T-cell (primary cell): ENCODE measurements at places on chromosomes 7 and 10.
A peak's percentile ranks its signal among the peaks of the same experiment; 100 is the strongest.

DNA sequence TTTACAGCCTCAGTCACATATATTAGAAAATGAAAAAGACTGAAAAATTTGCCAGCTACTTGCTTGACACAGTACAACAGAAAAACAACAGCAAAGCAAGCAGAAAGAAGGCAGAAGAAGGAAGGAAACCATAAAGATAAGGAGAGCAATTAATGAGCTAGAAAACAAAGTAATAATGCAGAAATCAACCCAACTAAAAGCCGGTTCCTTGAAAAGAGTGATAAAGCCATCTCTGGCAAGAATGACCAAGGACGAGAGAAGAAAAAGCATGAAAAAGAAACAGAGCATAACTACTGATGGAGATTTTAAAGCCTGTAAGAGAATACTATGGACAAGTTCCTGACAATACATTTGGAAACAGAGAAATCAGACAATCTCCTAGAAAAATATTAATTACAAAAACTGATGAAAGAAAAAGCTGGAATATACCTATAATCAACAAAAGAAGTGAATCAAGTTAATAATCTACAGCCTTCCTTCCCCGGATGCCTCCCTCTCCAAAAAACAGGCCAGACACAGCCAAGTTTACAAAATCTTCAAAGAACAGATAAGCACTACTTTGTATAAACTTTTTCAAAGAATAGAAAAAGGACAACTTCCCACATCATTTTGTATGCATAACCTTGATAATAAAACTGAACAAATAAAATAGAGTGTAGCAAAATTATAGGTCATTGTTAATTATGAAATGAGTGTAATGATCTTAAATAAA lies 204.0 kb downstream of the BAMBI start:
- DNase-seq: no peak

- DNase-seq: no peak
Measured at GRCh38 chr7:20241194-20241910, 24.2 kb upstream of the MACC1 start.

- no peak for DNase-seq
Measured at GRCh38 chr7:47801423-47801822, 146.8 kb downstream of the PKD1L1 start.

GRCh38 chr7:32943252-32944030 lies 13.8 kb upstream of the FKBP9 start:
- no peak for DNase-seq

GRCh38 chr7:143362131-143363015 lies at the start of gene FAM131B:
Gene FAM131B, minus strand, starts transcription at chr7:143362713. Its CDS starts 110 bp downstream, at chr7:143362603.
- peak; percentile 37 for DNase-seq

DNA sequence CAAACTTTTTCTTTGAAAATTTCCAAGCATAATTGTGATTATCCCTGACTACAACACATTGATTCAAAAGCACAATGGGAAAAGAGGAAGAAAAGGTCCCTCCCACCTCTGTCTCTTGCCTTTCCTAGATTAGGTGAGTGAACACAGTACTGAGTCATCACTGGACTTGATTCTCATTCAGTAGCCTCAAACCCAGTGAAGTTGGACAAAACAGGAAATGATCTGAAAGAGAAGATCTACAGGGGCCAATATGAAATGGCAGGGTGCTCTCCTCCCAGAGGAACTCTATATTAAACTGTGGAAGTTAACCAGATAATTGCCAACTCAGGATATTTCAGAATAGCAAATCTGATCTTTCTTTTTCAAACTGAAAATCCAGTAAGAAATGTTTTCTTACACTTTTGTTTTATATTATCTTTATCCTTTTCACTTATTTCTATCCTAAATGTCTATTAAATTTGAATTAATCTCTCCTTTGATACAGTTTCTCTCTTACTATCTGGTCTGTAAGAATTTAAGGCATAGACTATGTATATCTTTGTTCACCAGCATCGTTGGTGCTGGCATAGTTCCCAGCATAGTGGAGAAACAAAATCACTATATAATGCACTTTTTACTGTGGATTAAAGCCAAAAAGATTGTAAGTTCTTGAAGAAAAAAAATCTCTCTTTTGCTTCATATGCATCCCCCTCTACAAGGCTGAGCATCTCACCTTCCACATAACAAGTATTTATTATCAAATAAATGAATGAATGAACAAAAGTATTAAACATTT lies 41.4 kb upstream of the IKZF1 start:
- DNase-seq: no peak

- DNase-seq: no peak
Measured at GRCh38 chr7:104207348-104207730, 474 bp downstream of the ORC5 start.

- no peak for DNase-seq
Measured at GRCh38 chr10:17226891-17227303, 1.1 kb upstream of the VIM start.
